ENCODE measurements at places on chromosomes 5 and 9.

DNA sequence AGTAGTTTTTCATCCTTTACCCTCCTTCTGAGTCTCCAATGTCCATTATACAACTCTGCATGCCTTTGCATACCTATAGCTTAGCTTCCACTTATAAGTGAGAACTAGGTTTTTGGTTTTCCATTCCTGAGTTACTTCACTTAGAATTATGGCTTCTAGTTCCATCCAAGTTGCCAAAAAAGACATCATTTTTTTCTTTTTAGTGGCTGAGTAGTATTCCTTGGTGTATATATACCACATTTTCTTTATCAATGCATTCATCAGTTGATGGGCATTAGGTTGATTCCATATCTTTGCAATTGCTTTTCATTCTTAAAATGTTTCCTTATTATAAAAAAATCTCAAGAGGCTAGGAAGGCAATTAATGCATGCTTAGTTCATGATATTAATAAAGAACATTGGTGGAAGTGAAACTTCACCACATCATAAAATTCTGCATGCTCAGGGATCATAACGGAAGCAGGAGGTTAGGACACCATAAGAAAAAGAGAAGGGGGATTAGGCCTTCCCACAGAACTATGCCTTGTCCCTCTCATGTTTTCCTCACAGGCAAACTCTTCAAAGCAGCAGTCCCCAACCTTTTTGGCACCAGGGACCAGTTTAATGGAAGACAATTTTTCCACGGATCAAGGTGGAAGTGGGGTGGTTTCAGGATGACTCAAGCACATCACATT lies 105.2 kb downstream of the FRMD3 start:
- no peak for DNase-seq

- DNase-seq = no peak
Measured at GRCh38 chr5:132774896-132775295, 2.1 kb downstream of the SEPTIN8 start.

- DNase-seq = no peak
Measured at GRCh38 chr5:55101556-55102276, 730 bp upstream of the GZMA start.

- DNase-seq = no peak
Measured at GRCh38 chr9:68821911-68822310, 116.9 kb downstream of the PIP5K1B start.

GRCh38 chr9:81387360-81388106 lies 301.8 kb downstream of the TLE1 start:
- no peak for DNase-seq

- DNase-seq = no peak
Measured at GRCh38 chr9:93465855-93466254, 12.5 kb upstream of the FAM120AOS start.

DNA sequence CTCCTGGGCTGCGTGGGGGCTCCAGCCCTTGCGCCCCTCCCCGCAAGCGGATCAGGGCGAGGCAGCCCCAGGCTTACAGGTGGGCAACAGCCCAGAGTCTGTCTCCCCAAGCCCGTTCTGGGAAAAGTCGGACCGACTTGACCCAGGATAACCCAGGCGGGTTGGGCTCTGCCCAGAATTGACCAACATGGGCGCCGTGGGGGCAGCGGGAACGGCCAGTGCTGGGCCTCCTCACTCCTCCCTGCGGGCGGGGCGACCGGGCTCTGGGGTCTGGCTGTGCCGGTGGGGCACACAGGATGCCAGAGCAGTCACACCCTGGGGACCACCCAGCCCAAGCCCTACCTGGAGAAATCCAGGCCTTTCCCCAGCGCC lies 15.3 kb upstream of the SYNPO start:
- no peak for DNase-seq

- DNase-seq = no peak
Measured at GRCh38 chr5:13994621-13995253, 50.2 kb upstream of the DNAH5 start.

- no peak for DNase-seq
Measured at GRCh38 chr5:22835686-22836085, 17.5 kb downstream of the CDH12 start.

DNA sequence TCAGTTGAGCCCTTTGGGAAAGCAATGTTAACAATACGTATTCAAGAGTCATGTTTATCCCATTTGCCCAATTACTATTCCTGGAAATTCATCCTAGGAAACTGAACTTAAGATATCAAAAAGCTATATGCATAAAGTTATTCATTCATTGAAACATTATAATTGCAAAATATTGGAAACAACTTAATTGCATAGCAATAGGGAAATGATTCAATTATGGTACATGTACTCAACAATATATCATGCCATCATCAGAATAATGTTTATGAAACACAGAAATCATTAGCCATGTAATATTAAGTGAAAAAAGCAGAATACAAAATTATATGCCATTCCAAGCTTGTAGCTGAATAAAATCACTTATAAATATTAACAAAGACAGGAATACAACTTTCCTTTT lies 35.3 kb downstream of the ABCA1 start:
- no peak for DNase-seq

DNA sequence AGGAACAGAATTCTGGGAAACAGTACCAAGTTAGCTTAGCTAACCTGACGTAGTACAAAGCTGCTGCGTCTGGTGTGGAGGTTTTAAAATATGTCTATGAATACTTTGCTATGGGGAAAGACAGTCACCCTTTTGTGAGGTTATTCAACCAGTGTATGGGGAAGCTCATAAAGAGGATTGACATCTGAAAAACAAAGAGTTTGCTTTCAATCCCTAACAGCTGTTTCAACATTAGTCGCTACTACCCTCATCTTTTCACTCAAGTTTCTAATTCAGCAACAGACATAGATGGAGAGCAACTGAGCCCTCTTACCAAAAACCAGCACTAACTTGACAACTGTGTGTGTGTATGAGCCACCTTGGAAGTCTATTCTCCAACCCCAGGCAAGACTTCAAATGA lies 7.8 kb upstream of the MSANTD3 start:
- no peak for DNase-seq

DNA sequence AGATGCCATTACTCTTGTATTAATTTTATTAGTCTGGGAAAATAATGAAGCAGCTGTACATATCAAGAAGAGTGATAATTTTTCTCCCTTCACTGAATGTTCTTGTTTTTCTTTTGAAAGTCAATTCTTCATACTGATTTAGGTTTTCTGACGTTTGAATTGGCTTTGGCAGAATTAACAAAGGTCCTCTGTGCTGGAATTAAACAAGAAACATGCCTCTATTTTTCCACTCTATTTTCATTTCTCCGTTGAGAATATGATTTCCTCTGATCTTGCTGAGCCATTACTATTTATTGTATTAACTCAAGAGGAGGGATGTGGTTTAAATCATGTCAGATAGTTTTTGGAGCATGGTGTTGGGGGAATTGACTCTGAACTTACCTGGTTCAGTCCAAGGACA lies 42.3 kb downstream of the ANKDD1B start:
- DNase-seq = no peak

- no peak for DNase-seq
Measured at GRCh38 chr9:11722957-11723356, 970.2 kb upstream of the TYRP1 start.
